NCI-H510A (cell line): ENCODE measurements at places on chromosomes 3 and 15.
A peak's percentile ranks its signal among the peaks of the same experiment; 100 is the strongest.

DNA sequence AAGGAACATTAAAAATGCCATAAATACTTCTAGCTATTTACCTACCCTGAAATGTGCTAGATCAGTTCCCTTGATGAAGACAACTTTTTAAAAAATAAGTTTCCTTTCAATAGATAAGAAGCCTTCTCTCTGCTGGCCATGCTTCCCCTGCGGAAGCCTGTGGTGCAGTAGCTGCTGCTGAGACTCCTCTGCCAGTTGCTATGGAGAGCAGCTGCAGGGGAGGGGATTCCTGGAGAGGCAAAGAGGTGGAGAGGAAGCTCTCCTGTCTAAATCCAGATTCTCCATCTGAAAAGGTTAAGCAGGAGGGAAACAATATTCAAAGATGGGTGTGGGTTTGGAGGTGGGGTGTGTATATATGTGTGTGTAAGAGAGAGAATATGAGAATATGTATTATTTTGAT is 69.8 kb upstream of the BFSP2 start:
- DNase-seq, result no peak

DNA sequence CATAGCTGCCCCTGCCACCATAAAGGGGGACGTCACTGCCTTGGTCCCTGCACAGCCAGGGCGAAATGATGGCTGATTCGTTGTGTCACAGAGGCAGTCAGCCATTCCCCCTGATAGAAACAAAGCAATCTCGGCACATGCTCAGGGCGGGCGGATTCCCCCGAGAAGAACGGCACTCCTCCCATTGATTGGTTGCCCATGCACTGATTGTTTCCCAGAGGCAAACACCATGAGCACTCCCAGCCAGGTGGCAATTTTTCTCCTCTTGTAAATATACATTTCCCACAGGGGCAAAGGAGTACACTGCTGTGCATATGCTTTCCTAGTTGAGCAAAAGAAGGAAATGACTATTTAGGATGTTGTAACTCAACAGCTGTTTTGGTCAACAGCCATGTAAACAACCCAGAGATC is 56.5 kb downstream of the KY start:
- DNase-seq, result no peak

DNA sequence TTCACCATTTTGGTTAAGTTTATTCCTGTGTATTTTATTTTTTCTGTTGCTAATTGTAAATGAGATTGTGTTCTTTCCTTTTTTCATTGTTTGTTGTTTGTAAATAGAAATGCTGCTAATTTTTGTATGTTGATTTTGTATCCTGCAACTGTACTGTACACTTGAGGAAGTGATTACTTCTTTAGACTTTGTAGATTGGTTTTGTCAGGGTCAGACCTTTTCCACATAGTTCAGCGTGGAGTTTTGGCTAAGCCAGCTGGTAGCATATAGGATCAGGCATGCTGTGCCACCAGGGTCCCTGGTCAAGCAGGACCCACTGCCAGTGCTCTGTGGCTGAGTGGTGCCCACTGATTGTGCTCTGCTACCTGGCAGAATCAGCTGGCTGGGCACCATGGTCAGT is 80.1 kb downstream of the CD200 start:
- DNase-seq, result no peak

DNA sequence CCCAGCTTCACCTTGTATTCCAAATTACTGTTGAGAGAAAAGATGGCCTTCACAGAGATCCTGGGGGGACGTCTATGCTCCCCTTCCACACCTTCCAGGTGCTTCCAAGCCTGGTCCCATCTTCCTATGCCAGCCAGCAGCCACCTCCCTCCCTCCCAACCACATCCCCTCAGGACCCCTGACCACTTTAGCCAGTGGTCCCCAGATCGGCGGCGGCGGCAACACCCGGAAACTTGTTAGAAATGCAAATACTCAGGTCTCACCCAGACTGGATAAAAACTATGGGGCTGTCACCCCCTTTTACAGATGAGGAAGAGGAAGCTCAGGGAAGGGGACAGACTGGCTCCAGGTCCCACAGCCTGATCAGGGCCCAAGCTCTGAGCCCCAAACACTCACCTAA is 38.0 kb upstream of the PRSS50 start:
- DNase-seq, result no peak

DNA sequence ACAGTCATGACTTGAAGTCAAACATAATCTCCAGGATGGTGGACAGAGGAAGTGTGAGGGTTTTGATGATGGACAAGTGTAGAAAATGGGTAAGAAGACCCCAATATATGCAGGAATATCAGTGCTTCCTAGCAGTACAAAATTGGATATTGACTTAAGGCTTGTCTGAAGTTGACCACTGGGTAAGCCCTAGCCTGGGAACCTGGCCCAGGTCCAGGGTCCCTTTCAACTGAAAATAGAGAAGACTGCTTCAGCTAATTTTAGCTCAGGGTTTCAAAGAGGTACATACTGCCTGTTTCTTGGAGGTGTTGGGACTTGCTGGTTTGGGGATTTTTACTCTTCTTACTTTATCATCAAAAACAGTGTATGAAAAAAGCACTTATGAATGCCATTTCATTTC is 4.7 kb downstream of the NR1D2 start:
- DNase-seq, result no peak

DNA sequence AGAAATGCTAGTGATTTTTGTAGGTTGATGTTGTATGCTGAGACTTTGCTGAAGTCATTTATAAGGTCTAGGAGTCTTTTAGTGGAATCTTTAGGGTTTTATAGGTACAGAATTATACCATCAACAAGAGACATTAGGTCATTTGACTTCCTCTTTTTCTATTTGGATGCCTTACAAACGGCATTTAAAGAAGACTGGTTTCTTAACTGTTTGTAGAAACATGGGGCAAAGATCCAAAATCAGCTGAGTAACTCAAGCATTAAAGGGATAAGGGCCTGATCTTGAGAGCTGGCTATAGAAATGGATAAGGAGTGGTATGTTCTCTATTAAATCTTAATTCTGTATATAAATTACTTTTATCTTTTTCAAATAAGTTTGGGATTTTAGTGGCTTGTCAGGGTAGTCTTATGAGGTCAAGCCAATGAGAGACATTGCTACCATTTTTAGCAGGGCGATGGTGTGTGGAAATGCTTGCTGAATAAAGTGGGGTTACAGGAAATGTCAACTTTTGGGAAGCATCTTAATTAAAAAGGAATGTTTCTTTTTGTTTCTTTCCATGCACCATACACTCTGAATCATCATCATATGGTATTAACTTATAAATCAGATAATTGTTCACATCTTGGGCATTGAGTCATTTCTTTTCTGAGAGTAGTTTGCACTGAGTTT is 197.7 kb upstream of the GBE1 start:
- no peak for DNase-seq

DNA sequence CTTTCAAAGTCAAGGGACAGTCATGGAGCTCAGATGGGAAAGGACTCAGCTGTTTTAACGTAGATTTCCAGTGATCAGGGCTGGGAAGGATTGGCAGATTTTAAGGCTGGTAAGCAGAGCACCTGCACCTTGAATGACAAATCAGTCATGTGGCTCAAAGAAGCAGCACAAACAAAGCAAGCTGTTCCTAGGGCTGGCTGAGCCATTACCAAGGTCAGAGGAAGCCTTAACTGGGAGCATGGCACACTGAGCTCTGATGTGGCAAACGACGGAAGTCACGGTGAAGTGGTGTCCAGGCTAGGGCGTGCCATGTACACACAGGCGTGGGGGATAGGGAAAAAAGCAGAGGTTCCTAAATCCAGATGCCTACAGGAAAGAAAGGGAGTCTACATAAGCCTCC is 84.6 kb upstream of the PFN2 start:
- DNase-seq, result peak; percentile 45

- DNase-seq, result no peak
Measured at GRCh38 chr15:71806452-71806931, 3.9 kb upstream of the NR2E3 start.

DNA sequence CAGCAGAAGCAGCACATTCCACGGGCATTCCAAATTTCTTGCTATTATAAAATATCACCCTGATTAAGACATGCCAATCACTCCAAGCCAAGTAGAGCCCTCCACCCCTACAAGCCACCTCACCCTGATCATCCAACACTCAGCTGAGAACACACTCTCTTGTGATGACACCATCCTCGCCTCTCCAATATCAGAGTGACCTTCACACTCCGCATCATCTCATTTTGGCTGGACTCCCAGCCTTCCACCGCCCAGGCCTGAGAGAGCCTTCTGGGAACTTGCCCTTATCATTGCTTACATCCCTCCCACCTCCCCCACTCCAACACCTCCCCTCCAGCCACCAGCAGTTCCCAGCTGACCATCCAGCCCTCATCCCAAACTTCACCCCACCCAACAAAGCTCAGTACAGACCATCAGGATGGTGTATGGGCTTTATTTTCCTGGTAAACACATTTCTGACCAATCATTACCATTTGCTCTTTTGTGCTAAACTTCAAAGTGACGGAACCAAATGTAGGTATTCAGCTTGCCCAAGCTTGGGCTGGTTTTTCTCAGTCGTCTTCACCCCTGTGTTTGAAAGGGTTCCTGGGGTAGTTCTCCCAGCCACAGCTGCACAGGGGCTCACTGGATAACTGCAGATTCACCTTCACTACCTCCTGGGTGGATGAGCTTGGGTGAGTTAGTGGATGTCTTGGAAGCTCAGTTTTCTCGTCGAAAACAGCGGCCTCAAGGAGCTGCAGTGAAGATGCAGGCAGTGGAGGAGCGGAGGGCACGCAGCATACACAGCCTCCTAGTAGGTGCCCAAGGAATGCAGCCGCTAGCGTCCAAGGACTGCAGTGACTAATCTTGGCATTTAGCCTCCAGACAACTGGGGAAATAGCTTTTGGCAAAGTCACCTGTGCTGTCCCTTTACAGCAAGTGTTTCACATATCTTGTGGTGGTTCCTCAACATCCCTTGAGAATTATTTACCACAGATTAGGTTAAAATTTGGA is 115.1 kb downstream of the LIPC start:
- no peak for DNase-seq

- DNase-seq, result no peak
Measured at GRCh38 chr3:64440498-64440897, 215.2 kb upstream of the PRICKLE2 start.

- DNase-seq, result no peak
Measured at GRCh38 chr3:88611826-88612326, 462.1 kb downstream of the C3orf38 start.

DNA sequence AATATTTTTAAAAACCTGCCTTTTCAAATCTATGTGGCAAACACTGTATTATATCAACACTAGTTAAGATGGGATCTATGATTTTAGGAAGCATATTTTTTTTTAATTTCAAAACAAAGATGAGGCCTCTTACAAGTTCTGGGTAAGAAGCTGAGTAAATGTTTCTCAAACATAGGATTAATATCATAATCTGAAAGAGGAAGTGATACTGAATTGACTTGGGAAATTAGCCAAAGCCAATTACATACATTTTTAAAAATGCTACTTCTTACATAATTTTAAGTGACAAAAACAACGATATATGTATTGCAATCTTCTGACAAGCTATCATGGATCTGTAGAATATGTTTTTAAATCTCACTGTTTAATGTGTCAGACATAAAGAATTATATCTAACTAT is 135.1 kb upstream of the UBP1 start:
- no peak for DNase-seq

GRCh38 chr15:90869601-90870353 is 1.4 kb downstream of the FURIN start:
- DNase-seq, result peak; percentile 90

- no peak for DNase-seq
Measured at GRCh38 chr15:65222891-65223290, 11.6 kb upstream of the CILP start.

DNA sequence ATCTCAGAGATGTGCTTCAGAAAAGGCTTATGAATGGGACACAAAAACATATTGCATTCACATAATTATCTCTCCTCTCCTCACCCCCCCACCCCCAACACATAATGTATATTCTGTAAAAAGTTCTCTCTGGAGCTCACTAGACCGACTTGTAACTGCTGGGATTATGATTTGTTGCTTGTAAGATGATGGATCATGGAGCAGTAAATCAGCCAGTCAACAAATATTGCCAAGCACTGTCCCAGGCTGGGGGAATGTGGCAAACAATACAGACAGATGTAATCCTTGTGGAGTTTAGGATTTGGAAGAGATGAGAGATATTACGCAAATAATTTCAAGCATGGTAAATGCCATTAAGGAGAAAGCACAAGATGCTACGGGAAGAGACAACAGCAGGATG is 114.8 kb downstream of the PEX5L start:
- no peak for DNase-seq

GRCh38 chr3:118675305-118675704 is 359.3 kb downstream of the IGSF11 start:
- DNase-seq, result no peak

DNA sequence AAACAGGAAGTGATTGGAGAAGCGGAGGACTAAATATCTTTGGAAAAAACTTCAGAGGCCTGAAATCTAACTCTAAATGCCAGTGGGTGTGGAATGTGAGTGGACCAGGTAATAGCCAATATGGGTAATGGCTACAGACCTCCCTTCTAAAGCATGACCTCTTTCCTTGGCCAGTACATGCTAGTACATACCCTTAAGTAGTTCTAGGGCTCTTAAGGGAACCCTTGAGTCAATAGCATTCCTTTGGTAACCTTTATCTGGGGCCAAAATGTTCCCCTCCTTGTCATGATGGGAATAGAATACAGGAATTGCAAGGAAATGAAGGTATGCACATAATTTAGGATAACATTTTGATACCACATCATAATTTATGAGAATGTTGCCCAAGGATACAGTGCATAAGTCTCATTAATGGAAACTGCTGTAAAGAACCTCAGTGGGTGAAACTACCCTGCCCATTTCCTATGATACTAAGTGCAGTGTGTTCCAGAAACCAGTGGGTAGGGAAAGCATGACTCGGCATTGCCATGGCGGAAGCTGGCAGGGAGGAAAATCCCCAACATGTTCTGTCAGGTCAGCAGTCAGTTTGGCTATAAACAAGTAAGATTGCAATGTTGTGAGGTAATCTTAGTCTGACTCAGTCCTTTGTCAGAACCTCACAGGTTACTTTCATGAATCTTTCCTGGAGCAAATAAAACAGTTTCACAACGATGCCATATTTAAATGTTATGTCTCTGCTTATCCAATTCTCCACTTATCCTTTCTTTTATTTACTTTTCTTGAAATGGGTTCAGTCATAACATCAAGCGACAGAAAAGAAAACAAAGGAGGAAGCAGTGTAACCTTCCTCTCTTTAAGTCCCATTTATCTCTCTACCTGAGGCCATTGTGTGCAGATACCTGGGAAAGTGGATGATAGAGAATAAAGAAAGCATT is 23.5 kb upstream of the RAP2B start:
- no peak for DNase-seq

GRCh38 chr15:60396560-60396957 is 1.2 kb downstream of the ANXA2 start:
- no peak for DNase-seq

- no peak for DNase-seq
Measured at GRCh38 chr3:189353318-189353965, 181.7 kb downstream of the TPRG1 start.

GRCh38 chr15:71325481-71325880 is 210.2 kb downstream of the THSD4 start:
- DNase-seq, result no peak
